ENCODE measurements at places on chromosomes 12 and 14.

DNA sequence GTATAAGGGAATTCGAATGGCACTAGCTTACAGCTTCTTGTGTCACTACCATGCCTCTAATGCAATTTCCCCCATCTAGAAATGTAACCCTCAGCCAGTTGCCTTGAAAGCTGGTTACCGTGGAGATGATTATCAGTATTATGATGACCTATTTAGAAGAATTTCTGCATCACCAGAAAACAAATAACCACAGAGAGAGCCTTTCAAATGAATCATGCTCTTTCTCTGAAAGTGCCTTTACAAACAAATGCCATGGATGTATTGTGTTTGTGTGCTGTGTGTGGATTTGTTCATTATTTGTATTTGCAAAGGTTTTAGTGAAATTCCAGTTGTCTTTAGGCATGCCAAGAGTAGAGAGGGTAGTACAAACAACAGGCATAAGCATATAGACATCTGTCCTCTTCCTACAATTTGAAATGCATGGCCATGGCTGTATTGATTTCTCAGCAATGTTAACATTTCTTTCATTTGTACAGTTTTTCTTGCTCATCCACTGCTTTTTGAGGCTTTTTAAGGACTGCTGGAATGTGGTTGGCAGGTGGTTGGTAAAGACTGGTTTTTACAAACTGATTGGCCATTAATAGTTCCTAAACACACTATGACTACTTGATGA, 266.5 kb downstream of the PAWR start:
- peak; percentile 97 for DNase-seq

DNA sequence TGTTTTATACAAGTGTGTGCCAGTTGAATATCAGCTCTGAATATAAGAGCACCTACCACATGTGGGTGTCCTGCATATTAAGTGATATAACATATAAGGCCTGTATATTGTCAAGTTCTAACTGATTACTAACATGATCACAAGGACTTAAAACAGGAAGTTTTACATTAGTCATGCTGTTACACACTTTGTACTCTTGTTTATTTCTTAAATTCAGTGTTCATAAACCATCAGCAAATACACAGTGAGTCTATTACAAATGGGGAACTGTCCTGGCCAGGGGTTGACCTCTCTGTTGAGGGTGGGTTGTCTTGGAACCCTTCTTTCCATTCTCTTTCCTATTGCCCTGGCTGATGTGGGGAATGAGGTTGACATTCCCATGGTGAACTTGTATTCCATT, 19.1 kb downstream of the HELB start:
- DNase-seq: no peak

DNA sequence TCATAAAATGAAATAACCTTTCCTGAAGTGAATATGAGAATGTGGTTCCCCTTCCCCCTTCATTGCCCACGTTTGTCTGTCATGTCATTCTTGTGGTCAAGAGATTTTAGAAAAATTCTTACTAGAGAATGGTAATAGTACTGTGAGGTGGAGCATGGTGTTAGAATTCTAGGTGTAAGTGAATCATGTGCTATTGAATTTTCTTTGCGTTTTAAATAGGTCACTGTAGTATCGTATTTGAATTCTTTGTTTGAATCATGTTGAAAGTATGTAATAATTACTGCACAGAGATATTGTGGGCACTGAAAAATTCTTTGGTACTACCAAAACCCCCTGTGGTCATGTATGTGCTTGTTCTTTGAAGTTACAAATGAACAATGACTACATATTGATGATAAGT, 49.9 kb downstream of the FUT8 start:
- peak; percentile 95 for DNase-seq

GRCh38 chr12:12481631-12482030, 81.0 kb downstream of the DUSP16 start:
- no peak for DNase-seq

DNA sequence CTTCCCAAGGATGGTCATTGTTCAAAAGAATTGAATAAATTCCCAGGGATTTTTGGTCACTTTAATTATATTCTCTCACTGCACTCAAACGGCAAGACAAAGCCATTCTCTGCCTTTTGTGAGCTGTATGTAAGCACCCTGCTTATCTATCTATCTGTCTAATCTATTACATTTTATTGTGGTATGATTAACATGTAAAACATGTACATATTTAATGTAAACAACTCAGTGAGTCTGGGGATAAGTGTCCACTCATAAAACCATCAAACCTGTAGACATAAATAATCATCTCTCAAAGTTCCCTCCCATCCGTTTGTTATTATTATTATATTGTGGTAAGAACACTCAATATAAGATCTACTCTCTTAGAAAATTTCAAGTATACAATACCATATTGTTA, 167.1 kb downstream of the CAND1 start:
- DNase-seq: no peak

Measured in kidney tubule cell (primary cell).